ENCODE measurements at places on chromosomes 12 and 14.

GRCh38 chr14:67168110-67168441 lies 21.2 kb upstream of the GARIN2 start:
- DNase-seq: no peak

DNA sequence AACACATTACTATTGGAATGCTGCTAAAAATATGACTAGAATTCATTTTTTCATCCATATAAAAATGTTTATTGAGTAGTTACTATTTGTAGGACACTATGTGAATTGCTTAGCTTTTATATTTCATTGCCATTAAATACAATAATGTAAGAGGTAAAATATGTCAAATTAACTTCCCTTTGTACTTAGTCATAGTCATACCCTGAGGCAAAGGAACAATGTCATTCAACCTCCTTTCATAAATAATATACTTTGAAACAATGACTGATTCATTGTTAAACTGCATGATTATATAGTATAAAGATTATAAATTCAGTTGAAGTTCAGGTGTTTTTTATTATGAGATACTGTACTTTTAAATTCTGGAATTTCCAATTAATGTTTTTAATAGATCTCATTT lies 105.2 kb downstream of the GARIN6 start:
- DNase-seq: no peak

DNA sequence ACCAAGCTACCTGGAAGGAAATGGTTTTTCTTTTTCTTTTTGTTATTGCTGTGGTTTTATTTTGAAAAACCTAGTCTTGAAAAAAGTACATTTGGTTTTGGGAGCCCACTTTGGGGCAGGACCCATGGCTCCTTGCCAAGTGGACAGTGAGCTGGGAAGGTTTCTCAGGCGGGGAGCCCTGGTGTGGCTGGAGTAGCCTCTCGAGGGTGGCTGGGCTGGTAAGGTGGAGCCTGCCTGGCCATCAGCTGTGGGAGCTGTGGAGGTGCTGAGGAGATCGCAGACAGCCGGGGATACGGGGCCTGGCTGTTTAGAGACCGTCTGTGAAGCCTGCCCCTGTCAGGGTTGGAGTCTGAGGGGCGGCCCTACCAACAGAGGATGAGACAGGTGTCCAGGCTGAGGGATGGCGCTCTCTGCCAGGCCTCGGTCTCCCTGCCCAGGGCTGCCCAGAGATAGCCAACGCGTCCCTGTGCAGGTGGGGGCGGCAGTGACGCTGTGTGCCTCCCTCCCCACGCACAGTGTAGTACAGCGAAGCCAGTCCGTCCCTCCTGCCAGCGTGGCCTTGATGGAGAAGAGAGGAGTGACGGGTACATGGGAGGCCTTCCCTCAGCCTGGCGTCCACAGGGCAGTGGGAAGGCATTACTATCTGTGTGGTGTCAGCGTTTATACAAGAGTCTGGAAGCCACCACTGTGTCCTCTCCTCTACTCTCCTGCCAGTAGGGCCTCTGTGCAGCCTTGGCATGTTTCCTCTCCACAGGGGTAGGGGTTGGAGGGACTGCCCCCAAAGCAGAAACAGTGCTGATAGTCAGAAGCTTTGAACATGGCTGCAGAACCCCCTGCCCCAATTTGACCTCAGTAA lies 5.9 kb downstream of the RIN3 start:
- no peak for DNase-seq

DNA sequence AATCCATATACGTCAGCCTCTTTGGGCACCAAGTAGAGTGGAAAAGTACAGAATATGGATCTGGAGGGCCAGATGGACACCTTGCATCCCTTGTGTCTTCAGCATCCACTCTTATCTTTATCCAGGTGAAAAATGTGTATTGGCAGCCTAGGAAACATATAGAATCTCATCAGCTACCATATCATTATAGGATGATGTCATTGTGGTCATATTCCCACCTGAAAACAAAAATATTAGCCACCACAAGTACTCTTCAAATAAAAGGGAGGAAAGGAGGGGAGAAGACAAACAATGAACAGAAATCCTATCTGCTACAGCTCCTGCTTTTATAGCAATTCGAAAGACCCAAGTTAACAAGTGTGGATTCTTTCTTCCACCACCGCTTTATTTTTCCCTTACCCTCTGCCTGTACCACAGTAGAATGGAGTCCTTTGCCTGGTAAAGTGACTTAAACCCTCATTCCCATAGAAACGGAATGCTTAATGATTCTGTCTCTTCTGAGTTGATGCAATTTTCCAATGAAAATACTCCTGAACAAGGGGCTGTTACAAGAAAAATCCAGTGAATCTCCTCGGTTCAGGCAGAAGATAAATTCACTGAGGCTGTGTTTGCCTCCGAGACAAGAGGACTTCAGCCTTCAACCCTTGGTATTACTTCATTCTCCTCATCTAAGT lies 13.8 kb upstream of the IL26 start:
- no peak for DNase-seq

DNA sequence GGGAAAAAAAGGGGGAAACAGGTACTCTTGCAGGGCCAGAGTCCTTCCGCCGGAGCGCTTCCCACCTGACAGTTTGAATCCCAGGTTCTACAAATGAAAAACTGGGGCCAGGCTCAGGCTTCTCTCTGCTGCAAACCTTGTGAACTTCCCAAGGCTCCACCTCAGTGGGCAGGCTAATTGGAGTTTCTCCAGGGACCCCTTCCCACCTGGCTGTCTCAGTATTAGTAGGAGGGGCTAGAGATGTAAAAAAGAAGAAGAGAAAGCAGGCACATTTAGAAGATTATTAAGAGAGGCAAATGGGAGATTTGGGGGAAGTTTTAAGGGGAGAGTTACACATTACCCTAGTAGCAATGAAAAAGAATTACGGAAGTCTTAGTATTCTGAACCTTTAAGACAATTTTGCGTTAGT lies 20.0 kb upstream of the CLEC2D start:
- DNase-seq: no peak

DNA sequence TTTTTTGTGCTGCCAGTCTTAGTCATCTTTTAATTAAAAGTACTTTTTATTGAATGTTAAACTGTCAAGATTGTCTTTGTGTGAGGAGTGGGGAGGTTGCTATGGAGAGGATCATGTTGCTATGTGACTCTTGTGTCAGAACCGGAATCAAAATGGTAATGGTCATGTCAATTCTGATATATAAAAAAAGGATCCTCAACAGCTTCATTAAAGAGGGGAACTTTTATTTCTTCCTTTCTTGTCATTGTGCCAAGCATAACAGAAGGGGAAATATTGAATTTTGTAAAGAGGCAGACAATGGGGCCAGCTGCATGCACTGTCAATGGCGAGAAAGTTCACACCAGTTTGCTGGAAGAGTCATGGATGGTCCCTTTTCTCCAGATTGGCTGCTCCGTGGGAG lies 564.8 kb downstream of the VRK1 start:
- DNase-seq: no peak

DNA sequence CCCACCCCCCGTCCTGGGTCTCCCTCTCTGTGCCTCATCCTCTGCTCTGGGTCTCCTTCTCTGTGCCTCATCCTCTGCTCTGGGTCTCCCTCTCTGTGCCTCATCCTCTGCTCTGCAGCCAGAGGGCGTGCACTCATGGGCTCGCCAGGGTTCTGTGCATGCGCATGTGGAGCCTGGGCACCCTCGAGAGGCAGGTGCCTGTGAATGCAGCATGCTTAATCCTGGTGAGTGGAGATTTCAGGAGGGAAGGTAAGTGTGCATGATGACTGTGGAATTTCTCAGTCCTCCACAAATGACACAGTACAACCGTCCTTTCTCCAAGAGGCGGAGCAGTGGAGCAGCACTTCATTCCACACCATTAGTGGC lies 65.2 kb downstream of the EP400 start:
- no peak for DNase-seq

DNA sequence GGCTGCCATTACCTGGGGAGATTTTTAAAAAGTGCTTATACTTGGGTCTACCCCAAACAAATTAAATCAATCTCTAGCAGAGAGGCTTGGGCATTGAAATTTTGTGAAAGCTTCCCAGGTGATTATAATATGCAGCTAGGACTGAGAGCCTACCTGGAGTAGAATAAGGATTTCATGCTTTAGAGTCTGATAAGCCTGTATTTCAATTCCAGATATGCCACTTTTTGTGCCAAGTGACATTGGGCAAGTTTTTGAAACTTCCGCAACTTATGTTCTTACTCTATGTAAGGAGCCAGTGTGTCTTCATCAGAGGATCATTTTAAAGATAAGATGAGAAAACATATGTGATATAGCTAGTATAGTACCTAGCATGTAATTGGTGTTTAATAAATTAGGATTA lies 159.8 kb upstream of the LRIG3 start:
- no peak for DNase-seq

DNA sequence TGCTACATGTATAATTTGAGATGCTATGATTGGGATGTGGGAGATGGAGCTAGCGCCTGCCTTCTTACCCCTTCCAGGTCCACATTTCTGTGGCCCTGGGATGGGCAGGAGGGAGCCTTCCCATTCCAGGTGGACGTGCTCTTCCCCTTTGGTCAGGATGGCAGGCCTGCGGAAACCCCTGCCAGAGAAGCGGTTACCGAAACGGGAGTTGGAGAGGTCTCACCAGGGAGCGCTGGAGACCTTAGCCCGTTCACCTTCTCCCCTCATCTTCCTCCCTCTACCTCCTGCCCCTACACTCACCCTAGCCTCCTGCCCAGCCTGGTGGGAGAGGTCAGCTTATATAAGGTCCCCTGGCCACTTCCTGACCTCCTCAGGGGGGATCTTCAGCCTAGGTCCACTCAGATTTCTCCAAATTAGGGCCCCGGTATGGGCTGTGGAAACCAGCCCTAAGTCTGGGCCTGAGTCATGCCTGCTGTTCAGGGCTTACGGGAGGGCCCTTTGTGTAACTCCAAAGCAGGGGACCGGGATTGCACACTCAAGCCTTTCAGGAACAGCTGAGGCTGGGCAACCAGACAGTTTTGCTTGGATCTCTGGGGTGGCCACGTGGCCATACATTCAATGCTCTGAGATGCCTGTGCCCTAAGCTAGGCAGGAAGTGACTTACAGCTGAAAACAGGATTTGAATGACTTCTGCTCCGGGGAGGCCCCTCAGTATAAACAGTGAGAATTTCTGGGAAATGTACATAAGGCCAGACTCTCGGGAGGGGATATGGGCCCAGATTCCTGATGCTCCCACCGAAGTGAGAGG lies 10.2 kb upstream of the MEG3 start:
- DNase-seq: no peak

DNA sequence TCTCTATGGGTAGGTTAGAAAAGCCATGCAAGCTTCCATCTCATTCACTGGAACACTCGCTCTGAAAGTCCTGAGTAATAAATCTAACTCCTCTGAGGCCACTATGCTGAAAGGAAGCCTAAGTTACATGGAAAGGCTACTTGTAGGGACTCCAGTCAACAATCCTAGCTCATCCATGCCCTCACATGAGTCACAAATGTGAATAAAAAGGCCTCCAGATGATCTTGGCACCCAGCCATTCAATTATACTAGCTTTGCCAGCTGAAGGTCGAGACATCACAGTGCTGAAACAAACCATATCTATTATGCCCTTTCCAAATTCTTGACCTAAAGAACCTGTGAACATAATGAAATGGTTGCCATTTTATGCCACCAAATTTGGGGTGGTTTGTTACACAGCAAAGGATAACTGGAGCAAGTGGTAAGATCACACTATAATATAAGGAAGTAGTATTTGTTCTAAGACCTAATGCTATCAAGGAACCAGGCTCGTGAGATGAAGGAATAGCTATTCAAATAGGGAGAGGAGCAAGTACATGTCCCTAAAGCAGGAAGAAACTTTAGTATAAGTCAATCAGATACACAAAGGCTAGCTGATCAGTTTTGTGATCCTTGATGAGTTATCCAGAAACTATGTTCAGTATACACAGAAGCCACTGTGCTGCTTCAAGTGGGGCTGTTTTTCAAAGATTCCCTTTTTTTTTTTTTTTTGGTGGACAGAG lies 142.1 kb downstream of the MED13L start:
- DNase-seq: no peak

- DNase-seq: no peak
These were observed 40.5 kb upstream of the TBC1D15 start for GRCh38 chr12:71799106-71799505.

- no peak for DNase-seq
These were observed 470.1 kb downstream of the TMTC2 start for GRCh38 chr12:83156815-83157214.

DNA sequence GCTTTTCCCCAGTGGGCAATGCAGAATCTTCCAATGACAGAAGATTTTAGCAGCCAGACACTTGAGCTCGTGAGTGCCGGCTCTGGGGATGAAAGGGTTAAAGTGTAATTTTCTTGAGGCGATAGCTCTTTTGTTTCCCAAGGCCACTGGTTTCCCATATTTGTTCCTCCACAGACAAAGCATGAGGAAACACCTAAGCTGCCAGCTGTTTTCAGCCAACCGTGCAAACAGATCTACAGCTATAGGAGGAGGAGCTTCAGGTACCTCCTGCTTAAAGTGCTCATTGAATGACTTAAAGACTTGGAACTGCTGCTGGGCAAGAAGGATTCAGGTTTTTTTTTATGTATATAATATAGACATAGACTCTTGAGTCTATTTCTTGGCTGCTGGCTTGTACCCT lies 1311.5 kb downstream of the TMEM121 start:
- DNase-seq: no peak

GRCh38 chr12:27592548-27592947 lies 68.5 kb downstream of the PPFIBP1 start:
- no peak for DNase-seq

GRCh38 chr12:3990501-3991280 lies 117.5 kb upstream of the PARP11 start:
- DNase-seq: no peak

- DNase-seq: no peak
These were observed 32.4 kb downstream of the PIGH start for GRCh38 chr14:67567654-67568053.

- no peak for DNase-seq
These were observed 121.2 kb upstream of the SLC38A2 start for GRCh38 chr12:46493834-46494181.

DNA sequence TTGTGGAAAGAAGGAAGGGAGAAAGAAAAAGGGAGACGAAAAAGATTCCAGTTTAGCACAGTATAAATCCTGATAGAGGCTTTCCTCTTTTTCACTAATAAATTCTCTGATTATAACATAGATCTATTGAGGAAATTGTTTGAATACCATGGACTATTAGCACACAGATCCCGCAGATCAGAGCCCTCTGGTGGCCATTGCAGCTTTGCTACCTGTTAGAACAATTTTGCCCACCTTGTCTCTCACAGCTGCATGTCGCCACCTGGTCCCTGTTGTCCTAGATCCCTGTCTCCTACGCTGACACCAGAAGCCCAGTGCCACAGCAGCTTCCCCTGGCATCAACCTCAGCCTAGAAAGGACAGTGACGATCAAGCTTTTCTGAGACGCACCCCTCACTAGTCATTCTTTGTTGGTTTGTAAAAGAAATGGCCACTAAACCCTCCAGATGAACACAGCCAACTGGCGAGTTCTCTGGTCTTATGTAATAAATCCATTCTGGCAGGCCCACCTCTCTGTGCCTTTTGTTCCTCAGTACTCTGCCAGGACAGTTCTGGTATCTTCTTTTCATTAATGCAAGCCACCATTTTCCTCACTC lies 9.9 kb downstream of the GPHB5 start:
- DNase-seq: peak; percentile 14

- peak; percentile 25 for DNase-seq
These were observed 774 bp upstream of the MANSC4 start for GRCh38 chr12:27780612-27781408.

Data from Jurkat, Clone E6-1 (cell line).